ENCODE measurements at places on chromosomes 7 and 10.

DNA sequence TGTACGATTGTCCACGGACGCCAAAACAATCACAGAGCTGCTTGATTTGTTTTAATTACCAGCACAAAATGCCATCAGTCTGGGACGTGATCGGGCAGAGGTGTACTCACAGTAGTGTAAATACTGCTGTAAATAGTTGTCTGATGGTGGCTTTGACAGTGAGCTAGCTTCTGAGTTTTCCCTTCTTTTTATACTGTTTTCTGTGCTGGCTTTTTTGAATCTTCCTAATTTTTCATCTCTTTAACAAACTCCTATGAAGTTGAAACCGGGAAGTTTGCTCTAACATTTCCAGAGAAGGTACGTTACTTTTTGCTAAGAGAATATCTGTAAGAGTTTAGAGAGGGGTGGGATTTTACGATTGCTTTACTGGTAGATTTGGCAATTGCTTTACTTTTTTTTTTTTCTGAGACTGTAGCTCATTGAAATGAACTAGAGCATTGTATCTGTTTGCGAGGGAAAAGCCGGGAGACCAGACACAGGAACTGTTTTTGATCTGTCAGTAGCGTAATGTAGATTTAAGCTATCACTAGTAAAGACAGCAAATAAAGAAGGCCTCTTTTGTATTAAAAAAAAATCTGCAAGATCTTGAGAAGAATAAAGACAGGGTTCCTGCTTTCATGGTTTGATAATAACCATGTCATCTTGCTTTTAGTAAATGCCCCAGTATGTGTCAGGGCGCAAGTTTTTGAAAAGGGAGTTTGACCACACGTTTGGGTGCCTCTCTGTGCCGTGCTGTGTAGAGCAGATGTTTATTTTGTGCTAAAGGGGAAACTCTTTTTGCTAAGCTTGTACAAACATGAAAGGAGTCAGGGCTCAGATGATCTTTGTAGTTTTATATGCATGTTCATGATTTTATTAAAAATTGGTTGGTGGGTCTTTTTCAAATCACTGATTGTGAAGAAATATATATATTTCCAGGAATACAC, 712 bp downstream of the FOXP2 start:
- no peak for DNase-seq

DNA sequence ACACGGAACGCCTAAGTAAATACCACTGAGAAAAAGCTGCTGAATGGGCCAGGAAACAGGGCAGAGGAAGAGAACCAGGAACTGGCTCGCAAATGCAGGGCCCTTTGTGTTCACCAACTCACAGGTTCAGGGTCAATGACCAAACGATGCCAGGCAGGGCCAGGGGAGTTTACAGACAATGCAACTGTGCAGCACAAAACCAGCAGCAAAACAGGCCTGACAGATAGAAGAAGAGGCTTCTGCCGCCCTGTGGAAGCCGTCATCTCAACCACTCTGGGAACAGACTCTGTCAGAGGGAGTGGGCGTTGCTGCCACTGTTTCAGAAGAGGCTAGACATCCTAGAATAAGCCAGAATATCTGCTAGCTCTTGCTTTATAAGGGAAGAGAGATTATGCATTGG, 117.9 kb downstream of the KMT2E start:
- no peak for DNase-seq

DNA sequence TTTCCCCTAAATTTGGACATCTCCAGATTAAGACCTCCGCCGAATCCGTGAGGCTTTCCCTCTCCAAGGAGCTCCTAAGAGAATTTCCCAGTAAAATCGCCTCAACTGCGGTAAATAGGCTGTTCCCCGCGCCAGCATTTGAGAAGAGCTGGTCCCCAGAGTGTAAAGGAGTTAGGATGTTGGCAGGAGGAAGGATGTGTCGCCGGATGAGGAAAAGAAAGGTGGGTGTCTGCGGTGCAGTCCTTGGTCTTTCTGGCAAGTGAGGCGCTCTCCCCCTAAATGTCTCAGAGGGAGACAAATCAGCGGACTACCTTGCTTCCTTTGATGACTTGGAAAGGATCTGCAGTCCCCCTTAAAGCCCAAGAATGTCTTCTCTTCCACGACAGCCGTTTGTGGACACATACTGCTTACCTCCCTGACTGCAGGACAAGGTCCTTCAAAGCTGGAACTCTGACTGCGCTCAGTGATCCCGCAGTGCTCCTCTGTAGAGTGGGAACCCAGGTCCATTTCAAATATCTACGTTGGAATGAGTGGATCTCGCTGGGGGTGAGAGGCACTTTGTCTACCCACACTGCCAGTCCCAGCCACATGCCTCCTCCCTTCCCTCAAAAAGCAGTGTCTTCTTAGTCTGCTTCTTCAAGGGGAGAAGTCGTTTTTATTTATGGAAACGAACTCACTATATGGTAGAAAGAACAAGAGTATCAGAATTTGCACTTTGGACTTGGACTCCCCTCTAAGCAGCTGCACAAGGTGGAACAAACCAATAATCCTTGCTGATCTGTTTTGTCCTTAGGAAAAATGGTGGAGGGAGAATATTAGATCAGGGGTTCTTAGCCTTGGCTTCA, 1.1 kb upstream of the DLG5 start:
- DNase-seq = no peak

DNA sequence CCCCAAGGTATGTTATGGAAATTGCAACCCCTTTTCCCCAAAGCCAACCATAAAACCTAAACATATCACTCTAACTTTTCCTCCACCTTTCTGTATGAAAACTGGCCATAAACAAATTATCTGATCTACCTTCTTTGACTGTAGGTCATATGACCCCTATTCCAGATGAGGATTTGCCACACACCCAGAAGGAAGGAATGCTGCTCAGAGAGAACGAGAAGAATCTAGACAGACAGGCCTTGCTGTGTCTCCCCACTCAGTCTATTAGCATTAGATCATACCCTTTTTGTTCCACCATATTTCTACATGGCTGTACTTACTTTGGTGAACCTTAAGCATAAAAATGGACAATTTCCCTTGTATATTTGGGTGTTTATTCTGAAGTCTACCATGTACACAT, 113.0 kb upstream of the PHYHIPL start:
- no peak for DNase-seq

DNA sequence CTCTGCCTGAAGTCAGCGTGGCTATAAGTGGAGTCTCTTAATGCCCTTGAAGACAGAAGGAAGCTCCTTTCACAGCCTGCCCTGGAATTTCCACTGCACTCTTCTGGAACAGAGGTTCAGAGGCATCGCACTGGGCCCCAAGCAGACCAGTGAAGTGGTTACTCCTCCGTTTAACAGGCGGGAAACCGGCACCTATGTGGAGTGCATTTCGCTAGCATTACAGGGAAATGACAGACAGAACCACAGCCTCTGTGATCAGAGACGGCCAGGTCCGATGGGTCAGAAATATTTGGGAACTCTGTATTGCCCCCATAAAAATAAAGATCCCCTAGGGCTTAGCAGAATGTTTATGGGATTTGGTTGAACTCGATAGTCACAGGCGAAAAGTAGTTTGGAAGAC, 406.9 kb upstream of the PRKCQ start:
- DNase-seq = no peak

GRCh38 chr10:58089739-58090138, 178.0 kb downstream of the IPMK start:
- DNase-seq = no peak

DNA sequence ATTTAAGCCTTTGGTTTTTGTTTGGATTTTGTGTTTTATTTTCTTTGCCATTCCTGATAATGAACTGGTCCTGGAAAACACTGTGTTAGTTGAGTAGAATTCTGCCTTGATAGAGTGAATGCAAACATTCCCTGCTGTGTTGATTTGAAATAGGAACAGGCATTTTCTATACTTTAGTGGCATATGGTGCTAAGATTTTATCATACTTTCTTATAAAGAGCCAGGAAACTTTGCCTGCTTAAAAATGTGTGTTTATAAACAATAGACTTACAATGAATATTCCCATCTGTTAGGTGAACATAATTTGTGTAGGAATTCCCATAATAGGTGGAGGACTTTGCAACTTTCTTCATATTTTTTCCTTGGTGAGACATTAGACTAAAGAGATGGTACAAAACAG, 333.3 kb downstream of the SDK1 start:
- DNase-seq = no peak

DNA sequence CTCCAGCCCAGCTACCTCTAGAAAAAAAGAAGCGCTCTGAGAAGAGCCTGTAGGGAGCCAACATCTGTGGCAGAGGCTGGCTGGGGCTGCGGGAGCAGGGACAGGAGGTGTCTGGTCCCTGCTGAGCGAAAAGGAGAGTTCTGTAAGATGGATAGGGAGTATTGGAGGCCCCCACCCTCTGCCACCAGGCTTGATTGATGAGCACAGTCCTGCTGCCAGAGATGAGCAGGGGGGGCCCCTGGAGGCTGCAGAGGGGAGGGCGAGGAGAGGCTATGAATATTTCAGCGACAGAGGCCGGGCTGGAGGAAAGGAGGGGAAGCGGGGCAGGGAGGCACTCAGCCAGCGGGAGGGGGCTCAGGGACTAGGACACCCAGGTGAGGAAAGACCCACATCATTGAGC, 44.5 kb upstream of the HSPB1 start:
- DNase-seq = no peak

GRCh38 chr7:116592445-116592844, 67.6 kb downstream of the CAV1 start:
- DNase-seq = no peak

GRCh38 chr7:29391262-29391661, 172.4 kb upstream of the PRR15 start:
- no peak for DNase-seq

- DNase-seq = no peak
Measured at GRCh38 chr10:131012641-131012985, 298.9 kb downstream of the TCERG1L start.

DNA sequence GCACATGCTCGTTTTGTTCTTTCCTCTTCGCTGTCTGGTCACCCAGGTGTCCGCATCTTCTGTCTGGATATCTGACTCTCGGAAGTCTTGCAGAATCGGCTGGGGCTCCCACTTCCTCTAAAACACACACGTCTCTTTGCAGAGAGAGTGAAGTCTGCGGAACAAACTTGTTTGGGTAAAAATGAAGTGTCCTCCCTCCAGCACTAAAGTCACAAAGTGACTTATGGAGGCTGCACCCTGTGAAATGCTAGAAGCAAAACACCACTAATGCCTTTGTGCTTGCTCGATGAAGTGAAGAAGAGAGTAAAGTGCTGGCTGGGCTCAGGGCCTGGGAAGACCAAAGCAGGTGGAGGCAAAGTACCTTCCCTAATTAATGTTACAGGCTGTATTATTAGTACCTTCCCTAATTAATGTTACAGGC, 71.4 kb downstream of the FGFR2 start:
- DNase-seq = no peak

DNA sequence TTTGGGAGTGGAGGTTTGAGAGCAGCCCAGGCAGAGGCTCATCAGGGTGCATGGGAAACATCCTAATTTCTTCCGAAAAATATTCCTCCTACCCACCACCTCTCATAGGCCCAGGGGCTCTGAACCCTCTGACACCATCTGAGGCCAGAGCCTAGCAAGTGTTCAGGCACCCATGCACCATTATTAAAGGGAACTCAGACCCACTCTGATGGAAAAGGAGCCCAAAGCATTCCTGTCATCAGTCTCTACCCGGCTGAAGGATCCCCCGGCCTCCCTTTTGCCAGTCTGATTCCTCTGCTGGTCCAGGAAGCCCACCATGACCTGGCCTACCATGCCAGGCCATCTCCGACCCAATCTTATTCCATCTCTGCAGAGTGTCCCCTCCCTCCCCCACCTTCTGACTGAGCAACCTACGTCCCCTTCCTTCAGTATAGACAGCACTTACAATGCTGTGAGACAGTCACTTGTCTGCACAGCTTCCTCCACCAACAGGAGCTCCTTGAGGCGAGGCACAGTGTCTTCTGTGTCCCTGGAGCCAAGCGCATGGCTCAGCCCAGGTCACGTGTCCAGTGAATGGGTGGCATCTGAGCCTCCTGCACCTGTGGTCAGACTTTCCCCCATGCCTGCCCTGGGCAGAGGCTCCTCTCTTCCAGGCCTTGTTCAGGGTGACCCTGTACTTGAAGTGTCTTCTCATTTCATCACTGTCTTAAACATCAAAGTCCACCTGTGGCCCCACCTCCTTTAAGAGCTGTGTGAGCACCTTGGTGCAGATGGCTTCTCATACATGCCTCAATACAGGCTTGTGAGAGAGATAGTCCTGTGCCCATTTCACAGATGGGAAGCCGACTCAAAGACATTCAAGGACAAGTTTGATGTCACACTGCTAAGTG, 889 bp upstream of the GPR15LG start:
- DNase-seq = no peak

- DNase-seq = no peak
Measured at GRCh38 chr10:65710306-65710705, 1215.5 kb upstream of the LRRTM3 start.

DNA sequence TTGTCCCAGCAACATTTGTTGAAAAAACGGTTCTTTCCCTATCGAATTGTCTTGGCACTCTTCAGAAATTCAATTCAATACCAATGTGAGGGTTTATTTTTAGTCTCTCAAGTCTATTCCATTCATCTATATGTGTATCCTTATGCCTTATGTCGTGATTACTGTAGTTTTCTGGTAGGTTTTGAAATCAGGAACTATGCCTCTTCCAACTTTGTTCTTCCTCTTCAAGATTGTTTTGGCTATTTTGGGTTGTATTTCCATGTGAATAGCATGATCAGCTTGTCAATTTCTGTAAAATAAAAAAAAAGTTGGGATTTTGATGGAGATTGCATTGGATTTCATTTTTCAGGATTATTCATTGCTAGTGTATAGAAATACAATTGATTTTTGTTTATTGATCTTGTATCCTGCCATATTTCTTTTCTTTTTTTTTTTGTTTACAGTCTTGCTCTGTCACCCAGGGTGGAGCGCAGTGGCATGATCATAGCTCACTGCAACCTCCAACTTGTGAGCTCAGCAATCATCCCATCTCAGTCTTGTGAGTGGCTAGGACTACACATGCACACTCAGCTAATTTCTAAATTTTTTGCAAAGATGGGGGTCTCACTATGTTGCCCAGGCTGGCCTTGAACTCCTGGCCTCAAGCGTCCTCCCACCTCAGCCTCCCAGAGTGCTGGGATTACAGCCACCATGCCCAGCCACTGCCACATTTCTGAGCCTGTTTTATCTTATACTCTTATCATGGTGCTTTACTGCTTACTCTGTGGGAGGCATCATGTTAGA, 46.2 kb upstream of the MKLN1 start:
- no peak for DNase-seq

Measured in stimulated activated CD4-positive, alpha-beta T cell treated with anti-CD3 and anti-CD28 coated beads, Interleukin-12 subunit alpha, Interleukin-12 subunit beta, amount 100 ng/mL, for 24 hours (primary cell).